ENCODE measurements at places on chromosomes 1 and 21. TPM values are rescaled to one million over a fixed set of nuclear protein-coding genes. Genes with fewer than 3 reads are reported as not detected.

TMEM52 gene
- total RNA-seq: 1.0 TPM

TRIM58 gene
- total RNA-seq: not detected

SMIM1 gene
- 1.7 TPM for total RNA-seq

GCSAML gene
- total RNA-seq: not detected

BCAN gene
- total RNA-seq: not detected

MIXL1 gene
- total RNA-seq: 0.05 TPM

PCP4L1 gene
- 0.13 TPM for total RNA-seq

PLA2G2A gene
- total RNA-seq: not detected

DPH2 gene
- 43.7 TPM for total RNA-seq

VSIG8 gene
- total RNA-seq: not detected
